ENCODE measurements at places on chromosomes 12 and 14.

DNA sequence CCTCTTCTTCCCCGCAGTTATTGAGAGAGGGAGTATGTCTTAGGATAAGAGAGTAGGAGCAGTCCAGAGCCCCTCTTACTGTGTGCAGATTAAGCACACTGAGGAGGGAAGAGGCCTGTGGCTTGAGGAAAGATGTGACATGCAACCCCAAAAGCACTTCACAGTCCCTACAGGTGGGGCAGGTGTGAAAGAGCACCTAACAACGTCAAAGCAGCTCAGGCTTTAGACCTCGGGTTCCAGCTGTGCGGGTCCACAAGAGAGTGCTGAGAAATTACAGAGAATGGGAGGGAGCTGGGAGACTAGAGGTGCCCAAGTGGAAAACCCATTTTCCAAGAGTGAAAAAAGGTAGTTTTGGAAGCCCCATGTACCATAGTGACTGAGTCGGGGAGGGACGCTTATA lies 127.6 kb downstream of the SLC25A47 start:
- DNase-seq: no peak

GRCh38 chr12:98758331-98758730 lies 113.2 kb downstream of the APAF1 start:
- no peak for DNase-seq

DNA sequence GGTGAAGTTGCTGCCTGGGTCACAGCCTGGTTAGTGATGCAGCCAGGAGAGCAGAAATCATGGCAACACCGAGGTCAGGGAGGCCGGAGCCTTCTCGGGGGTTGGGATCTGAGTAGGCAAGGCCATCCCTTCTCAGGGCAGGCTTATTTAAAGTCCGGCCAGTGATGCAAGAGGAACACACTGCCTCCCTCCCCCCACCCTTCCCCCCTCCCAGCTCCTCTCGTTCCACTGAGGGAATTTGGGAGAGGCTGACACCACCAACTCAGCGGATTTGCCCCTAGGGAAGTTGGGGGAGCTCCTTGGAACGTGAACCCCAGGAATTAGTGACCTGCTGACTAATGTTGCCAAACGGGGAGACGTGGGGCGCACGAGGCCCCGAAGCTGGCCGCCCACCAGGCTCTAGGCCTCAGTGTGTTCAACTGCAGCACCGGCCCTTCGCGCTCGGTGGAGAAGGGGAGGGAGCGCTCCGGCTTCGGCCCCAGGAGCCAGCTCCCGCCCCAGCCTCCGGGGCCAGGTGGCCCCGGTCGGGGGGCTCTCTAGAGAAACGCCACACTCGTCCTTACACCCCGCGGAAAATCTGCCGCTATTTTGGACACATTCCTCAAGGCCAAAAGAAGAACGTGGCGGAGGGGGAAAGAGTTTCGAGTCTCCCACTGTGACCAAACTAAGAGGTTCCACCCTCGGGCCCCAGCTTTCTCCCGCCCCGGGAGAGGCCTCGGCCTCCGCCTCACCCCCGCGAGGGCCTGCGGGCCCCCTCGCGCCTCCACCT lies 1.6 kb downstream of the CTDSP2 start:
- no peak for DNase-seq

DNA sequence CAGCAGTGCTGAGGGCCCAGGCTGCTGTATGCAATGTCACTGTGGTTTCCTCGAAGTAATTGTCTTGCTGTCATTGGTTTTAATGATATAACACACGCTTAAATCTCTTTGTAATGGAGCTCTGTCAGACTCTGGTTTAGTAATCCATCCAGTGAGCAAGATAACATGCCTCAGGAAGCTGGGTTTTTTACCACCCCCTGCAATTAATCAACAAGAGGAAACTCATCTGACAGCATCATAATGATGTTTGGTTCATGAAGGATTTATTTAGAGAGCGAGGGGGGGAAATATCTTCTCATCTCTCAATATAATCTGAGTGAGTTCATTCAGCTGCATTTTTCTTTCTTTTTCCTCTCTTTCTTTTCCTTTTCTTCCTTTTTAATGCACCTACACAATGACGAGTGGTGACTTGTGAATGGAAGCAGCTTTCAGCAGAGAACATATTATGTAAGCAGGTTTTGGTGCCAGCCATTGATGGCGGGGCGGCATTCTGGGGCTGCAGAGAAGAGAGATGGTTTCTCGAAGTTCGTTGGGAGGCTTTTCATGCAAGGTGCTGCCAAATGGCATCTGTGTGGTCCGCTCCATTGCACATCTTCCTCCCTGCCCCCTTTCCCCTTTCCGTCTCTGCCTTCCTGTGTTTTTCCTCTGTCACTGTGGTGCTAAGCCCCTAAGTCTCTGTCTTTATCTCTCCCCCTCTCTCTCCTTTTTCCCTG lies 6.7 kb downstream of the RPH3A start:
- DNase-seq: no peak

- no peak for DNase-seq
Measured at GRCh38 chr14:88831284-88831683, 6.8 kb downstream of the TTC8 start.
